ENCODE measurements at places on chromosomes 12 and 14. TPM values are rescaled to one million over a fixed set of nuclear protein-coding genes. Genes with fewer than 3 reads are reported as not detected.

DNA sequence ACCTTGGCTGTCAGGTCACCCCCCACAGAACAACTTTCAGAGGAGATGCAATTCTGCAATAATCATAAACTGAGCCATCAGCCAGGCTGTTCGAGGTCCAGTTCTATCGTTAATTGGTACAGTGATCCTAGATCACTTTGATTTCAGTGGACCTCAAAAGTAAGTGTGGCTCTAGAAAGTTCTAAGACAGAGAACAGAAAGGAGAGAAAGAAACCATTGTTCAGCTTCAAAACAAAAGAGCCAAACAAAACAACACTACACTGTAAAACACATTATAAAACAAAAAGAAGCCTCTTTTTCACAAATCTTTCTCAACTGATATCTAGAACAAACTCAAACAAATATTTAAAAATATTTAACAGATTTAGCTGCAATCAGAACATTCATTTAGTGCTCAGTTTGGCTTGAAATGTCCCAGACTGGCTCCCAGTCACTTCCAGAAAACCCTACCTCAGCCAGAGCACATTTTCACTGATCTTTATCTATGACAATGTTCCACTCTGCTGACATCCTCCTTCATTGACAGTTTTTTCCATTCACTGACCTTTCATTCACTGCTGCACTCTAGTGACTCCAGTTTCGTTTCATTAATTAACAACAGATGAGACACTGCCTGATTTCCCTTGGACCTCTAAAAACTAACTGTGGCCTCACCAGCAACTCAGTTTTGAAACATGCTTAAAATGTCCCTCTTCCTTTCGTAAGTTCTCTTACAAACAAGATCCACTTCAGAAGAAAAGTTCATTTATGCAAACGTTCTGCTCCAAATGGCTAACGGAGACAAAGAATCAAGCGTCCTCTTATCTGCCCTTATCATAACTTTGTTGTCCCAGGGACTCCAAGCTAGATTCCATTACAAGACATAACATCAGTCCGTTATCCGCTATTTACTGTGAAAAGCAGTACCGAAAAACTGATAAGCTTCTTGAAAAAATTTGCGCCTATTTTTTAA is 56.8 kb downstream of the DUSP16 start:
- peak overlapping the region; percentile 39 for H3K27ac ChIP-seq
- peak overlapping the region; percentile 69 for H3K4me3 ChIP-seq
- H3K27me3 ChIP-seq: no peaks in the 10 kb centered on the region
- DNase-seq: no peak
- H3K36me3 ChIP-seq: no peaks in the 10 kb centered on the region

DNA sequence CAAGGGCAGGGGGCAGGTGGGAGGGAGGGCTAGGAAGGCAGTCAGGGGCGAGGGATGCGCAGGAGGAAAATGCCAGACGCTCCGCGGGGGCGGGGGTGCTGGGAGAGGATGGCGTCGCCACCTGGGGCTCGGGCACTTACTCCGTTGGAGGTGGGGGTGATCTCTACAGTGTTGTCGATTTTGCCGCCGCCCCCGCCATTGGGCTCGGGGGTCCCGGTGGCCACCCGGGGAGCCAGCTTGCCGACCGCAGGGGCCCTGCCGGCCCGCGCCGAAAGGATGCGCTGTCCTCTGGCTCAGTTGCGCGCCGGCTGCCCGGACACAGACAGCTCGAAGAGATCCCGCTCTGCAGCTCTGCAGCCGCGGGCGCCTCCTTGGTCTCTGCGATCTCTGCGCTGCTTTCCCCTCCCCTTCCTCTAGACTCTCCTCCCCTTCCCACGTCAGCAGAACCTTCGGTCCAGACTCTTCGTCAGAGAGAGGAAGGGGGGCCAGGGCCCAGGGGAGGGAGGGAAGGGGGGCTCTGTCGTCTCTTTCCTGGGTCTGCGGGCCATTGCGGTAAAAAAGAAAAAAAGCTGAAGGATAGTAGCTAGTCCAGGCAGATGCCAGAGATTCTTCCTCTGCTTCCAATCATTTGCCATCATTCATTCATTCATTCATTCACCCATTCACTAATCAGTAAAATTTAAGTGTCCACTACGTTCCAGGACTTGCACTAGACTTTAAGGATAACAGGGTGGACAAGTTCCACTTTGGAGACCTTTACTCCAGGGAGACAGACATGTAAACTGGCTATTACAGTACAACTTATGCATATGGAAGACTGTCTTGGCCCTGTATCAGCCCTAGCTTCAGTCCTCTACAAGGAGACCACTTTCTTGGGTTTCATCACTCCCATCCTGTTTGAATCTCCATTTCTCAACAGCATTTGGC is at the start of gene SLC22A17:
TSS of gene SLC22A17 (minus strand) at position 382 of the 927 bp plus-strand sequence.
- H3K27me3 ChIP-seq: no peaks in the 10 kb centered on the region
- no peaks in the 10 kb centered on the region for H3K4me1 ChIP-seq
- no peak within 1 kb of the TSS for H3K27ac ChIP-seq
- peak within 1 kb of the TSS; percentile 61 for H3K4me3 ChIP-seq
- H3K36me3 ChIP-seq: no peaks in the 10 kb centered on the region

- no peak for DNase-seq
- H3K4me3 ChIP-seq: no peak overlapping the region
- H3K36me3 ChIP-seq: no peaks in the 10 kb centered on the region
- H3K27me3 ChIP-seq: no peaks in the 10 kb centered on the region
- H3K27ac ChIP-seq: no peak overlapping the region
Measured at GRCh38 chr12:89697296-89697695, 11.3 kb downstream of the ATP2B1 start.

DNA sequence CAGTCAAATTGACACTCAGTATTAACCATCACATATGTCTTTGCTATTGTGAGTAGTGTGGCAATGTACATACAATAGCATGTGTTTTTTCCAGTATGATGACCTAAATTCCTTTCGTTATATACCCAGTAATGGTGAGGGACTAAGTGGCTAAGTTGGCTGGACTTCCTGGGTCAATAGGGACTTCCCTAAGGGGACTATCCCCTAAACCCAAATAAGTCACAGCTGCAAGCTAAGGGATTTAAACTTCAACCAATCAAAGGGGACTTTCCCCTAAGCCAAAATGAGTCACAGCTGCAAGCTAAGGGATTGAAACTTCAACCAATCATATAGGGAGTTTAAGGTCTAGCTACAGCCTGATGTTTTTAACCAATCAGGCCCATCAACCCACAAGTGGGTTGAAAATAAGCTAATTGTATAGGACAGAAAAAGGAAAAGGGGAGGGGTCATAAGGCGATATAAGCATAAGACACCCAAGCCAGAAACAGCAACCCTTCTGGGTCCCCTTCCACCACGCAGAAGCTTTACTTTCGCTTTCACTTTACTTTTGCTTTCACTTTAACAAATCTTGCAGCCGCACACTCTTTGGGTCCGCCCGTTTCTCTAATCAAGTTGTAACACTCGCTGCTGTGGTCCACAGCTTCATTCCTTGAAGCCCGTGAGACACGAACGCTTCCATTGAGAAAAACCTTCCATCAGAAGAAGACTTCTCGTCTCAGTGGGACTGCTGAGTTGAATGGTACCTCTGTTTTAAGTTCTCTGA is 404.4 kb downstream of the FLRT2 start:
- H3K4me1 ChIP-seq: no peaks in the 10 kb centered on the region
- H3K36me3 ChIP-seq: no peaks in the 10 kb centered on the region
- H3K27ac ChIP-seq: no peak overlapping the region
- no peak overlapping the region for H3K4me3 ChIP-seq
- DNase-seq: peak; percentile 44
- H3K27me3 ChIP-seq: no peaks in the 10 kb centered on the region

RNF212B gene
- not detected for total RNA-seq
